CD14-positive monocyte (primary cell): ENCODE measurements at places on chromosomes 12 and 14. TPM values are rescaled to one million over a fixed set of nuclear protein-coding genes. Genes with fewer than 3 reads are reported as not detected.

The WIF1 gene
- not detected for polyA plus RNA-seq

- DNase-seq, result peak; percentile 88
- no peak overlapping the region for H3K4me3 ChIP-seq
- H3K27ac ChIP-seq, result peak overlapping the region; percentile 8
- H3K27me3 ChIP-seq, result no peaks in the 10 kb centered on the region
- no peaks in the 10 kb centered on the region for H3K36me3 ChIP-seq
- peaks cover 9% of the 10 kb centered on the region for H3K4me1 ChIP-seq
Measured at GRCh38 chr12:89135976-89136634, 216.2 kb downstream of the DUSP6 start.

GRCh38 chr14:22878271-22879246 lies 4.5 kb upstream of the REM2 start:
- H3K27ac ChIP-seq, result no peak overlapping the region
- H3K36me3 ChIP-seq, result peaks cover 61% of the 10 kb centered on the region
- H3K27me3 ChIP-seq, result no peaks in the 10 kb centered on the region
- H3K4me3 ChIP-seq, result no peak overlapping the region
- peaks cover 6% of the 10 kb centered on the region for H3K4me1 ChIP-seq

DNA sequence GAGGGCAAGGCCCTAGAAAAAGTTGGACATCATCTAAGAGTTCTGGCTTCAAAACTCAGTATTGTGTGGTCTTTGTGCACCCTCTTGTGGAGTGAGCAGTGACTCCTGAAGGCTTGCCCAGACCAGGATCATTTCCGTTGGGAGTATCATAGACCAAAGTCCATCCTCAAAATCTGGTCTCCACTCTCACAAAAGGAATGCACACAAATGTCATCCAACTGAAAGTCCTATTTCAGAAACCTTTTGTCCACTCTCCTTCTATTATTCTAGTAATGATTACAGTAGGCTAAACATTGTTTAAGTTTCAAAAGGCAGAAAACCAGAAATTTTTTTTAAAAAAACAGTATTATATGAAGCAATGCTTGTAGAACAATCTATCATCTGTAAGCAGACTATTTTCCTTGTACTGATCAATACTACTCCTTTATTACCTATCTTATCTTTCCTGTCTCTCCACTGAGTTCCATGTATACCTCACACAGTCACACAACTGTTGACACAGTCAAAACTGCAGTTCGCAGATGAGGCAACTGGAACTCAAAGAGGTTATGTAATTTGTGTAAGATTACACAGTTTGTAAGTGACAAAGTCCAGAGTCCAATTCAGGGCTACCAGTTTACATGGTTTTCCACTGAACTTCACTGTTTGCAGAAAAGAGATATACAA lies 41.4 kb downstream of the COX16 start:
- no peaks in the 10 kb centered on the region for H3K36me3 ChIP-seq
- no peak for DNase-seq
- H3K4me1 ChIP-seq, result no peaks in the 10 kb centered on the region
- H3K4me3 ChIP-seq, result no peak overlapping the region

DNA sequence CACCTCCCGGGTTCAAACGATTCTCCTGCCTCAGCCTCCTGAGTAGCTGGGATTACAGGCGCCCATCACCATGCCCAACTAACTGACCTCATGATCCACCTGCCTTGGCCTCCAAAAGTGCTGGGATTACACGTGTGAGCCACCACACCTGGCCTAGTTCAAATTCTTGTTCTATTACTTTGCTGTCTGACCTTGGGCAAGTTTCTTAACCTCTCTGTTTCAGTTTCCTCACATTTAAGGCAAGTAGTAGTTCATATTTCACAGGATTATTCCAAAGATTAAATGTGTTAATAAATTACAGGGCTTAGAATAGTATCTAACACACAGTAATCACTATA lies 10.9 kb downstream of the RXYLT1 start:
- H3K36me3 ChIP-seq, result peaks cover 40% of the 10 kb centered on the region
- no peak overlapping the region for H3K4me3 ChIP-seq
- DNase-seq, result no peak
- H3K4me1 ChIP-seq, result no peaks in the 10 kb centered on the region
- H3K27me3 ChIP-seq, result no peaks in the 10 kb centered on the region
- H3K27ac ChIP-seq, result no peak overlapping the region

DNA sequence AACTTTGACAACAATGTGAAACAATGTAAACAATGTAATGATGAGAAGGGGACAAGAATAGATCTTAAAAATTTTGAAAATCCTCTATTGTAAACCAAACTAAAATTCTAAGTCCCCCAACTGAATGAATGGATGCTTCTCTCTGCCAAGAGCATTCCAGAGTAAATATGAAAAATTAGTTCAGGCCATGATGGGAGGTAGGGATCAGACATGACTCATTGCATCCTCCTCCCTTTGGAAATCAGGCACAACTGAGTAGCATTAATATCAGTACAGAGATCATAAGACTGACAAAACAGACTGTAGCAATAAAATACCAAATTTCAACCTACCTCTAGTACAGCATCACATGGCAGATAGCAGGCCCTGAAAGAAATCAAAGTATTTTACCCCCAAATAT lies 559.9 kb downstream of the C12orf50 start:
- DNase-seq, result no peak
- no peaks in the 10 kb centered on the region for H3K36me3 ChIP-seq
- no peaks in the 10 kb centered on the region for H3K27me3 ChIP-seq
- H3K27ac ChIP-seq, result no peak overlapping the region

DNA sequence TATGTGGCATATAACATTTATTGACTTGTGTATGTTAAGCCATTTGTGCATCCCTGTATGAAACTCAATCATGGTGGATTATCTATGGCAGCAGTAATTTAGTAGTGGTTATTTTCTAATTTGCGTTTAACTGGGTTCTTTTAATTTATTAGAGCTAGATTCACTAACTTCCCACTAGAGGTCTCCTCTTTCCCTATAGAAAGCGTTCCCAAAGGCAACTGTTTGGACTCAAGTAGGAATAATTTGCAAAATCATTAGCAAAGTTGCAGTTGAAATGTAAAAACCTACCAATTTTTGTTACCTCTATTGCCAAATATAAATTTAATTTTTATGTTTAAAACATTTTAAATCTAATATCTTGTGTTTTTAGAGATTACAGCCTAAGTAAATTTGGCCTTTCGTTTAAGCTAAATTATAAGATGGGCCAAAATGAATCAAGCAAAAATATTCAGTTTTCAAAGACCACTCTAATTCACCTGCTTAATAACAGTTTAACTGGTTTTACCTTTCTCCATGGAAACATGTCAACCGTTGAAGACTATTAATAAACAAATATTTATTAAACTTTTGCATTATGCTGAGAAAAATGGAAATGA lies 6.0 kb downstream of the DMAC2L start:
- no peak overlapping the region for H3K27ac ChIP-seq
- H3K4me1 ChIP-seq, result peaks cover 7% of the 10 kb centered on the region
- peak; percentile 12 for DNase-seq
- no peak overlapping the region for H3K4me3 ChIP-seq

DNA sequence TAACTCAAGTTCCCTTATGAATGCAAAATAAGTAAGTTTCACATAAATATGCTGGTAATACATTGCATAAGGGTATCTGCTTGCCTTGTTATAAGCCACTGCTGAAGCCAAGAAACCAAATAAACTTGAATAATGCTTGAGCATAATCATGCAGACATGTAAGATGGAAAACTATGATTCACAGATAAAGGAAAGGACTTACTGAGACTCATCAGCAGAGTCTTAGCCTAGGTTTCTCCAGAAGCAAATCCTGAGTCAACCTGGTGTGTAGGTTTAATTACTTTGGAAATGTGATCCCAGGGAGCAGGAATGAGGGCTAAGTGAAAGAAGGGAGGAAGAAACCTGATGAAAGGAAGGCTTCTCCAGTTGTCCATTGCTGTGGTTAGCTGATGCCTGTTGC lies 107.7 kb upstream of the BTG1 start:
- no peaks in the 10 kb centered on the region for H3K27me3 ChIP-seq
- H3K4me1 ChIP-seq, result no peaks in the 10 kb centered on the region
- no peak overlapping the region for H3K27ac ChIP-seq
- no peak for DNase-seq
- H3K36me3 ChIP-seq, result no peaks in the 10 kb centered on the region

DNA sequence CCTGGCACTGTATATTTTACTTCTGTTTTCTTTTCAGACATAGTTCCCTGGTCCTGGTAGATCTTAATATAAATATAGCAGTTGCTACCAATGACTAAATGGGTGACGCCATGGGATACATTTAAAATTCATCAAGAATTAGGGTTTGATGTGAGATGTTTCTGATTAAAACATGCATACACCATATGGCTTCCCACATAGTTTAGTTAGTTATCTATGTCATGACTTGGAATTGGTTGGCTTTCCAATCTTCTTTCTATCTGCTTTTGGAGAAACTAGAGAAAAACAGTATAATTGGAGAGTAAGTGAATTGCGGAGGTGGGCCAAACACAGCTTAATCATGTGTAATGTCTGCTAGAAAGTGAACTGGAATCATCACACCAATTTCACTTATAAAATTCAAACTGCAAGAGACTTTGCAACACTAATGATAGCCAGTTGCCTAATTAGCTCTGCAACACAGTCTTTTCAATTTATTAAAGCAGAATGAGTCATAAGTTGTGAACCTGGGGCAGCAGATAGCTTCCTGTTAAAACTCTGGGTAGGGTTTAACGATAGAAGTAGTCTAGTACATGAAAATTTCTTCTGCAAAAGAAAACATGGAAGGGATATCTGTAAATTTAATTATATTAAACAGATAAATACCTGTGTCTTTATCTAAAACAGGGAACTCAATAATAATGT lies 295.2 kb downstream of the SLC16A7 start:
- no peak overlapping the region for H3K27ac ChIP-seq
- H3K4me1 ChIP-seq, result no peaks in the 10 kb centered on the region
- no peaks in the 10 kb centered on the region for H3K27me3 ChIP-seq

The PAH gene
- polyA plus RNA-seq, result not detected in 2 replicates

DNA sequence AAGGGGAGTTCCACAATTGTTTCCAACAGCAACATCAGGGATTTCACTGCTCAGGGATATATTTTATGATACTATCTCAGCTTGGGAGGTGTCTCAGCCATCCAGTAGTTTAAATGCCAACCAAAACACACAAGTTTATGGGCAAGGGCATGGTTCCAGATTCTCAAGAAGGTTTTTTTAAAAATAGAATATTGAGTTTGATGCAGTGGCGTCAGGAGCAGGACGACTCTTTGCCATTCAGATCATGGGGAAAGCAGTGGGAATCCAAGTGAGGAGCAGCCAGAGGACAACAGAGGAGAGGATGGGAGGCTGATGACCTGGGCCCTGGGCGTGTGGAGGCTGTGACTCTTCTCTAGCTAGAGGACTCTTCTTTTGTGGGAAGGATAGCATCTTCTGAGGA lies 25.7 kb downstream of the TSHR start:
- no peak for DNase-seq
- no peaks in the 10 kb centered on the region for H3K36me3 ChIP-seq
